ENCODE measurements at places on chromosomes 5 and 9.
A peak's percentile ranks its signal among the peaks of the same experiment; 100 is the strongest.

DNA sequence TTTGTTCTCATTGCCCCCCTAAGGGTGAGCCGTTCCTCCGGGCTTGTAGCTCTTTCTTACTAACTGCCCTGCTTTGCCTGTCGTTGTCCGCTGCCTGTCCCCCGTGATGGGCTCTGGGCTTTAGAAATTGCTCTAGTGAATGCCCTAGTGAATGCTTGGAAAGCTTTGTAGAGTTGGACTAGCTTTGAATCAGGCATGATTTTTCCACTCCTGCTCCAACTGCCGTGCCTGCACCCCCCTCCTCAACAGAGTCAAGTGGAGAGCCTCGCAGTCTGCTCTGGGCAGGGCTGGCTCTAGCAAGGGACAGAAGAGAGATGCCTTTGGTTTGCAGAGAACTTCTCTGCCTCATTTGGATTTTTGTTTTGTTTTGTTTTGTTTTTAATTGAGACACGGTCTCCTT, 46.8 kb upstream of the DAB2IP start:
- no peak for DNase-seq

- no peak for DNase-seq
Observed at GRCh38 chr5:38426986-38427950, 129.2 kb downstream of the LIFR start.

DNA sequence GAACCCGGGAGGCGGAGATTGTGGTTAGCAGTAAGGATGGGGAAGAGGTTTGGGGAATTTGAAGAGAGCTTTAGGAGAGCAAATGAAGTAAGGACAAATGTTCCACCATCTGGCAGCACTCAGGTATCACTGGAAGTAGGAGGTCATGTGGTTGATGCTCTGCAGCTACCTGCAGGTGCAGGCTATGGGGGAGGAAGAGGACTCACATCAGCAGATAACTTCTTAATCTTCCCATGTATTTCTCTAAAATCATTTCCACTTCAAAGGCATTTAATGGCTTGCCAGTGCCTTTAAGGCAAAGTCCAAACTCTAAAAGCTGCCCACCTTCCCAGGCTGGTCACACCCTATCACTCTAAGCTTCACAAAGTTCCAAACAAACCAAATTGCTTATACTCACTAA, 8.1 kb upstream of the HAVCR1 start:
- no peak for DNase-seq

DNA sequence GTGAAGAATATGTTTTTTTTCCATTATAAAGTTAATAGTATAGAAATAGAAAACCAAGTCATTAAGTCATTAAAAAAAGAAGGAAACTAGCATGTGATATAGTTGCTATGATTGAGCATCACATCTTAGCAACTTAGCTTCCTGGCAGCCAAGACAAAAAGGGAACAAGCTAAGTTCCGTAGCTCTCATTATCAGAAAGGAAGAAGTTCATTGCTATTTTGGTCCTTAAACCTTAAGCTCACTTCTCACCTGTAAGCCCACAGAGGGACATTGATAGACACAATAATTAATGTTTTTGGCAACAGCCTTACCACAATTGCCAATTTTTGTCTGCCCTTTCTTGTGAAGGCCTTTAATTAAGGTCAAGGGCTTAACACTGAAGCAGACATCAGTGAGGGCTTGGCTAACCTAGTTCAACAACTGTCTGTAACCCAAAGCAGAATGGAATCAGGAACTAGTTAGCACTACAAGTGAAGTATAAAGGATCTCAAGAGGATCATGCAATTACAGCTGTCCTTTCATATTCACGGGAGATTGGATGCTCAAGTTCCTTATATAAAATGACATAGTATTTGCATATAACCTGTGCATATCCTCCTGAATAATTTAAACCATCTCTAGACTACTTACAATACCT, 24.0 kb upstream of the KLF4 start:
- DNase-seq, result no peak

DNA sequence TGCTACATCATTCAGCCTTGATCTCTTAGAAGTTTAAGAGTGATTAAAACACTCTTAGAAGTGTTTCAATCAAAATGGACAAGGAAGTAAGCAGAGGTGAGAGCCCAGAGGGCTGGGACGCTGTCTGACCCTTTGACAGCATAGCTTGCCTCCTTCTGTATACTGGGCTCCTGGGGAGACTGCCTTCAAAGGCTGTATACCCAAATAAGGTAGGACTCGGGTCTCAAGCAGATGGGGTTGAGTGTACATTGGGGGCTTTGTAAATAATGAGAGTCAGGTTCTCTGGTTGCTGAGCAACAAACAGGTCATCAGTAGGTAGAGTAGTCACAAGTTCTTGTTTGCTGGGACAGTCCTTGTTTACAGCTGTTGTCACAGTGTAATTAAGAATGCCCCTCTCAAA, 97.1 kb downstream of the PJA2 start:
- no peak for DNase-seq

DNA sequence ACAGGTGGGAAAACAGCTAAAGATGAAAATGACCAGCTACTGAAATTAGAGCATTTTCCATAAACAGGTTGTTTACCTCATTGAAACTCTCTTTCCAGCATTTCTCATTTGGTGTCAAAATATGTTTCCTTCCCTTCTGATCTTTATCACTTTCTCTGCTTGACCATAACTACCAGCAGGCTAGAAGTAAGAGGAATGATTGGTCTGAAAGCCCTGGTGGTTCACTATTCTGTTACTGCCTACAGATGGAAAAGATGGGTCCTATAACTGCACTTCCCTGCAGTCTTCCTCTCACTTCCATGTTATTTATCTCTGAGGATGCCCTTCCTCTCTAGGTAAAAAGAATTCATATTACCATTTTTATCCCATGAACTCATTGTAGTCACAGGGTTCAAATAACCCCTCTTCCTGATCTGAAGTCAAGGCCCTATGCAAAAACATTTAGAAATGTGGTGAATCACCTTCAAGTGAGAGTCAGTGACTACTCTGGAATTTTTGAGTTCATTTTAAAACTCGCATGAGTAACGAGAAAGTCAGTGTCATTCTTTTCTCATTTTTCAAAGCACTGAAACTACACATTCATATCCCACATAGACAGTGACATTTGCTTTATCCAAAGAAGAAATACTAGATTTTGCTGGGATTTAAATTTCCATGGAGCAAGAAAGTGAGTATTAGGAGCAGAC, 51.7 kb downstream of the ZNF474 start:
- DNase-seq, result no peak

- DNase-seq, result peak; percentile 65
Observed at GRCh38 chr5:168578538-168579487, at the start of gene PANK3. Gene PANK3 (minus strand): TSS chr5:168579368. CDS start chr5:168579283, 85 bp downstream.

DNA sequence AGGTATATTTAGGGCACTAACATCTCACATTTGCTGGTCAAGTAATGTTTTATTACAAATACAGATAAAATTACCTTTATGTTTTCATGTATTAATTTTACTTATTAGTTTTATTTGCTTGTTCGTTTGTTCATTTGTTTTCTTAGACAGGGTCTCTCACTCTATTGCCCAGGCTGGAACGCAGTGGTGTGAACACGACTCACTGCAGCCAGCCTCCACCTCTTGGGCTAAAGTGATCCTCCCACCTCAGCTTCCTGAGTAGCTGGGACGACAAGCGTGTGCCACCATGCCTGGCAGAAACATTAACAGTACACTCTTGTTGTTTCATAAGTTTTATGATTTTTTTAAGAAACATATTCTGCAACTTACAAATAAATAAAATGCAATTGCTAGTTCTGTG, 123.2 kb downstream of the ZNF608 start:
- DNase-seq, result no peak

DNA sequence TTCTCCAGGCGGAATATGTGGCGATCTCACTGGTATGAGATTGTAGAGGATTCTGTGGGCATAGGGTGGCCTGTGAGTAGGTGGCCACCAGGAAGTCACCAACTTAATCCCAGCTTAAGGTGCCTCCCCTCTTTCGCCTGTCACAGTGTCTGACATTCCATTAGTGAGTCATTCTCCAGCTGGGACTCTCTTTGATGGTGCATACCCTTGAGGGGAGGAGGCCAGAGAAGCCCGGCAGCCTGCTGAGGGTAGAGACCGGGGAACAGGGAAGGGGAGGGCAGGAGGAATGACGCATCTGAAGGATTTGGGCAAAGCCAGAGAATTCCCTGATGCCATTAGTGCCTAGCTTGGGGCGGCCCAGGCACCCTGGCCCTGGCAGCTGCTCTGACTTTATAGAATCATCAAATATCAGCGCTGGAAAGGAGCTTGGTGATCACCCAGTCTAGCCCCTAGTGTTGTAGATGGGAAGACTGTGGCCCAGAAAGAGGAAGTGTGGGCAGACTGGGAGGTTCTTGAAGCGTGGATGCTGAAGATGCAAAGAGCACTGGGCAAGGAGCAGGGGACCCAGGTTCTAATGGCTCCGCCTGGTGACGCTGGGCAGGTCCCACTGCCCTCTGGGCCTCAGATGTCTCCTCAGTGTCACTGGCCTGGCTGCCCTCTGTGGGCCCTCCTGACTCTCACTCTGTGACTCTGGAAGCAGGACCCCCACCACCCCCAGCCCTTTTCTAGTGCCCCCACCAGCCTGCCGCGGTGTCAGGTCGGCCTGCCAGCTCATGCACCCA, 41.4 kb downstream of the DAB2IP start:
- no peak for DNase-seq
